ENCODE measurements at places on chromosomes 5 and 9.

DNA sequence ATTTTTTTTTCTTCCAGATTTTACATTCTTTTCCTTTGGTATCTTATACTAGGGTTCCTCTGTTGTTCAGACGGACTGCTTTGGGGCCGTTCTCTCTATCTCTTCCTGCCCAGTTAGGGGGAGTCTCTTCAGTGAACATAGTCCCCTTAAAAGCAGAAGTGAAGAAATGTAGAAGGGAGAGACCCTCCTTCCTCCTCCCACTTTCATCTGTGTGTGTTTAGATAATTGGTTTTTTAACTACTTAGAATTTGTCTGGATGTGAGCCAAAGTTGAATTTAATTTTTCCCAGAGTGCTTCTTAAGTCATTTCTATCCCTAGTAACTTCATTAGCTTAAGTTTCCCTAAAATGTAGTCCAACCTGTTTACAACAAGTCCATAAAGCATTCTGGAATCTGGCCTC lies 167.5 kb downstream of the HACD4 start:
- DNase-seq = peak; percentile 22

DNA sequence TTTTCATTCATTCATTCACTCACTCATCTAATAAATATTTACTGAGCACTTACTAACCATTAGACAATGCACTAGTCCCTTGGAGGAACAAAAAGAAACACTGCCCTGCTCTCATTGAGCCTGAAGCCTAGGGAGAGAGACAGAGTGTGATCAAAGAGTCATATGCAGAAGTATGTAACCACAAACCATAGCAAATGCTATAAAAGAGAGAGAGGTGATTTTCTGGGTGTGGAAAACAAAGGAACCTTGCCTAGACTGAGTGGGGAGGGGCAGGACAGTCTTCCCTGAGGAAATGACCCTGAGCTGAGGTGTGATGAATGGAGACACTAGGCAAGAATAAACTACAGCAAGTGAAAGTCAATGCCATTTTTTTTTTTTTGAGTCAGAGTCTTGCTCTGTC lies 10.8 kb upstream of the ADRA1B start:
- DNase-seq = no peak

GRCh38 chr9:129607027-129607387 lies 13.9 kb downstream of the C9orf50 start:
- DNase-seq = no peak

DNA sequence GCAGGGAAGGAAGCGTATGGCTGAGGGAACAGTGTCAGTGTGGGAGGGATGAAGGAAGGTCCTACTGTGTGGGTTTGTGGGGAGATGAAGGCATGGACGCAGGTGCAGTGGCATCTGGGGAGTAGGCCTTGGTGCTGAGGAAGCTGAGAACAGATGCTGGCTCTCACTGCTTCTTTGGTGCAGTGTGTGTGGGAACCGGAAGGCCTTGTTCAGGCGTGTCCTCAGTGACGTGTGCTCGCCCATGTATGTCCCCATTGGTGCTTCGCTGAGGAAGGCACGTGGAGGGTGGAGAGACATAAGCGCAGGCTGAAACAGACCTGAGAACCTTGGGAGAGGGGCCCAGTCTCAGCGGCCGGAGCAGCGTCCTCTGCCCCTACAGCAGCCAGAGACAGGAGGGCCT lies 18.7 kb downstream of the ADAMTS13 start:
- no peak for DNase-seq

DNA sequence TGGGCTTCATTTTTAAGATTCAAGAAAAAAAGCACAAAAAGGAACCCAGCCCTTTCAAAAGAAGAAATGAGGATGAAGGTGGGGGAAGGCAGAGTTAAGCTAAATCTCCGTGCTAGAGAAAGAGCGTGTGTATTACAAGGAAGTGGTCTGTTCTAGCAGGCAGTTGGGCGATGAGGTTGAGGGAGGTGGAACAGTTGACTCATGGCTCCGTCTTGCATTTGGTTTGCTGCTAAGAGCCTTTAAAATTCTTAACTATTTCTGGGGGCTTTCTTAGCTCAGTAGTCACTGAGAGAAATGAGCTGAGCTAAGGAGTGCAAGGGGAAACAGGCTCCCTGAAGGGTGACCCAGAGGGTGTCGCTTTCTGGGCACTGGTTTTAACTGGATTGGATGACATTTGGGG lies 117.4 kb downstream of the GCNT1 start:
- peak; percentile 89 for DNase-seq

GRCh38 chr5:159178978-159179377 lies 30.4 kb downstream of the RNF145 start:
- peak; percentile 35 for DNase-seq

- no peak for DNase-seq
These were observed 114.2 kb upstream of the SLC24A2 start for GRCh38 chr9:19903076-19903475.

DNA sequence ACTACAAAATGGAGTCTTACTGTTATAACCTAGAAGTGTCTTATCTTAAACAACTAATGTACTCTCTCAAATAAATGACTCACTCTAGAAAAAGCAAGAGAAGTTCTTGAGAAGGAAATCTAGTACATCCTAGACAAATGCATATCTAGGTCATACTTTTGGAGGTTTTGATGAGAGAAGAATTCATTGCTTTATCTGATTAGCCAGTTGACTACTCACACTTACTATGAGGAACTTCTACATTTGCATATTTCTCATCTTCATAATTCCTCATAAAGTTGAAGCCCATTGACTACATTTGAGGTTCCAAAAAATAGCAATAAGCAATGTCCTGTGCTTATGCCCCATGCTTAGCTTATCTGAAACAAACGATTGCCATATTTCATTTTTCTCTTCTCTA lies 2.8 kb downstream of the JAKMIP2 start:
- DNase-seq = peak; percentile 8

DNA sequence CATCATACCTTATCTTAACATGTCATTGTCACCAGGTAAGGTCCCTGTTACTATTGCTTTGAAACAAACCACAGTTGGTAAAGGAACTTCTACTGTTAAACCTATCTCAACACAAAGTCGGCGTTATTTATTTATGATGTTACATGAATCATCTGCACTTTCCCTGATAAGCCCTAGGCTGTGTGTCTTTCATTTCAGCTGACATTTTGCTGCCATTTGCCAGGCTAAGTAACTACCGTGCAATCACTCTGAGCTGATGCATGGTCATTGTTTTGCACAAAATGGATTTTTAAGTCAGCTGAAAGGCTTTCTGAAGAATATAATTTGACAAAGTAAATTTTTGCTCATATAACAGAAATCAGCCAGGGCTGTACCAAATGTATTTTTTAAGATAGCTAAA lies 546.5 kb downstream of the ZNF608 start:
- peak; percentile 26 for DNase-seq

- DNase-seq = no peak
These were observed 243.7 kb downstream of the SEMA5A start for GRCh38 chr5:9302218-9302617.

DNA sequence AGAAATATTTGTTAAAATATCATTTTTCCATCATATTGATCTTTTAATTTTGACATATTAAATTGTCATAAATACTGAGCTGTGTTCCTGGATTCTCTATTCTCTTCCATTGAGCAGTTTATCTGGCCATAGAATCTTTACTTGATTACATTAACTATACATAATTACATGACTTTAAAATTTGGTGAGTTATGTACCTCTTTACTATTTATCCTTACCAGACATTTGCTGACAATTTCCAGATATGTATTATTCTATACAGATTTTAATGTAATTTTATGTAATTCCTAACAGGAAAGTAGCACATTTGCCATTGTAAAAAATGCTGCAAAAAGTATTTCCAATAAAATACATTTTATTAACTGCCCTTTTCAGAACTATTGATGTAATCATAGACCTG lies 770.3 kb downstream of the KCTD16 start:
- DNase-seq = no peak

DNA sequence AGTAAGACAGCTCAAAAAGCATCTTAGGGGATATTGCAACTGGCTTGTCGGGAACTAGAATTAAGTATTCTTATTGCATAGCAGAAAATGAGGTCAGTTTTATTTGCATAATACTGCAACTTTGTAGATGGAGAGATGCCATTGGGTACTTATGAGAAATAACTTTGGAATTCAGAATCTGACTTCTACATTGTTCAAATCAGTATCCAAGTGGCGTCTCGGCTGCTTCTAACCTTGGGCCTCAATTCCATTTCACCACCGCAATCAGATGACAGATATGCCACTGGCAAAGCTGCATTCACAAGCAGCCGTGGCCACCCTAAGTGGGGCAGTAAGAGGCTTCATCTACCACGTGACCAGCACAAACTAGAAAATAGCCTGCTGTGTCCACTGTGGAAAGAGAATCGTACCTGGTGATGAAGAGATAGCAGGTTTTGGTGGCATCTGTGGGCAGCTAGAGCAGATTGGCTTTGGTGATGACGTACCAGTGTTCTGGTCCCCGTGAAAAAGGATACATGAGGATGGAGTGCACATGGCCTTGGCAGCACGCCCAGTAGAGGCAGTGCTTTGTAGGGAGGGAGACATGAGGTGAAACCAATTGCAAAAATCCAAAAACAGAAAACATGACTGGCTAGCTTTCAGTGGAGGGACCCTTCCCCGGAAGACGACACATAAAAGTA lies 116.6 kb downstream of the KLHL3 start:
- DNase-seq = peak; percentile 9

DNA sequence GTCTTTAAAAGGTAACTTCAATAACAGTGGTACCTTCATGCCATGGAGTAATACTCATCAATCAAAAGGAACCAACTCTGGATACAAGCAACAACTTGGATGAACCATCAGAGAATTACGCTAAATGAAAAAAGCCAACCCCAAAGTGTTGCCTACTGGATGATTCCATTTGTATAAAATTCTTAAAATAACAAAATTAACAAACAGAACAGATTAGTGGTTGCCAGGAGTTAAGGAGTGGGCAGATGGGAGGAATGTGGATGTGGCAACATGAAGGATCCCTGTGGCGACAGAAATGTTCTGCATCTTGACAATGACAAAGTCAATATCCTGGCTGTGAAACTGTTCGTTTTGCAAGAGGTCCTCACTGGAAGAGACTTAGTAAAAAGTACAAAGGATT lies 50.5 kb downstream of the SPTLC1 start:
- no peak for DNase-seq

GRCh38 chr9:84137968-84138367 lies 157.4 kb downstream of the RMI1 start:
- DNase-seq = no peak

- peak; percentile 78 for DNase-seq
These were observed 403.0 kb downstream of the ZNF608 start for GRCh38 chr5:124343451-124343867.

GRCh38 chr9:127370672-127371648 lies 26.0 kb upstream of the SLC2A8 start:
- no peak for DNase-seq

GRCh38 chr5:1809416-1810035 lies 8.3 kb downstream of the NDUFS6 start:
- DNase-seq = no peak

DNA sequence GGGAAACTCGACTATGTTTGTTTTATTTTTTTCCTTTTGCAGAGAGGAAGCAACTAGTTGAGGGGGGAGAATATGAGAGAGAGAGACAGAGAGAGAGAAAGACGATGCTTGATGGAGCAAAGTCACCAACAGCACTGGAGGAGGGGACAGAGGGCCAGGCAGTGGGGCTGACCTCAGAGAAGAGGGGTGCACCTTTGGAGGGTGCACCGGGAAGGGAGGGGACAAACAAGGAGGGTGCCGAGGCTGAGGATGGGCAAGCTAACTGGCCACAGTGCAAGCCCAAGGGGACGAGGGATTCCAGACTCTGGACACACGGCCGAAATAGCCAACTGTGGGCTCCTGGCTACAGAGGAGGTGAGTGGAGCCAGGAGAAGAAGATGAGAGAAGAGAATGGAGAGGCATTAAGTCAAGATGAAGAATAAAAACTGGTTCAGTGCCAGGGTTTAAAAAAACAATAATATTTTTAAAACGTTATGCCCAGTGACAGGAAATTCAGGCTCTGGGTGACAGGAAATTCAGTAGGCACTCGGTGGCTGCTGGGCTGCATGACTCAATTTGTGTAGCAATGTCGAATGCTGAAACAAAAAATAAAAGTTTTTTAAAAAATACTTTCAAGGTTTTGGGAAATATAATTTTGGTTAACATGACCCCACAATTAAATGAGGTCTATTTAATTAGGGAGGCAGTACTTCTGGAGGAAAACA lies 13.3 kb upstream of the GLRX start:
- peak; percentile 49 for DNase-seq

- no peak for DNase-seq
These were observed 252.1 kb upstream of the CCNG1 start for GRCh38 chr5:163185315-163185714.

DNA sequence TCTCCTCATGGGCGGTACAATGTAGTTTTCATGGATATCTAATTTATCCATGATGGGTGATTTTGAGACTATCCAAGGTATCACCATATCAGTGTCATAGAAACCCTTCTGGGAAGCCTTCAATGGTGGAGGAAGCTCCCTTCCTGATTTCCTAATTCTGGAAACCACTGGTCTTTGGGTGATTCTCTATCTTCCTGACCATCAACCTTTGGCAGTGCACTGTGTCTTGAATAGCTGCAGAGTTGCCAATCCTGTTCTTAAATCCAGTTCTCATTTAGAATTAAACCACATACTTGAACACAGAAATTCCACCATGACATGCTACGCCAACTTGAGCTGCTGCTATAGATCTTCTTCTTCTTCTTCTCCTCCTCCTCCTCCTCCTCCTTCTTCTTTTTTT lies 161.7 kb upstream of the KLF9 start:
- DNase-seq = no peak

DNA sequence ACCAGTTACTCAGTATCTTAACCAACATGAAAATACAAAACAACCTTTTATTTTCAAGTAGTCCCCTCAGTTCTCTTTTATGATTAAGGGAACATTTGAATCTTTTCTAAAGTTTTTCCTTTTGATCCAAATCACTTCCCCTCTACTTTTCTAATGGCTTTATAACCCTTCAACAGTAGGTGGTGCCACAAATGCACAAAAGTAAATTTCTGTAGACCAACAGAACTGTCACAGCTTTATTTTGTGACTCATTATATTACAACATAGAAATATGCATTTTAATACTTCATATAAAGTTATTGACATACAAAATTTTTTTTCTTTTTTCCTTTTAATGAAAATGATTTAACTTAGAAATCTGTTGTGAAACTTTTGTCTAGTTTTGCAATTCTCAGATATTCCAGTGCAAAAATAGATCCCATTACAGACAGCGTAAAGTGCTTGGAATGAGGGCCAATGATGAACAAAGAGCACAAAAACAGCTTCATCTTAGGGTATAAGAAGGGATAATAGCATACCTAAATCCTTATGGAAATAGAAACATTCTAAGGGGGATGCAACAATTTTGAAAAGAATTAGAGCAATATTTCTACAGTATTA lies 17.0 kb downstream of the NIPSNAP3B start:
- DNase-seq = peak; percentile 75

- DNase-seq = no peak
These were observed 8.6 kb downstream of the SURF4 start for GRCh38 chr9:133367221-133367620.

GRCh38 chr9:128180001-128180400 lies 11.4 kb downstream of the CIZ1 start:
- no peak for DNase-seq

DNA sequence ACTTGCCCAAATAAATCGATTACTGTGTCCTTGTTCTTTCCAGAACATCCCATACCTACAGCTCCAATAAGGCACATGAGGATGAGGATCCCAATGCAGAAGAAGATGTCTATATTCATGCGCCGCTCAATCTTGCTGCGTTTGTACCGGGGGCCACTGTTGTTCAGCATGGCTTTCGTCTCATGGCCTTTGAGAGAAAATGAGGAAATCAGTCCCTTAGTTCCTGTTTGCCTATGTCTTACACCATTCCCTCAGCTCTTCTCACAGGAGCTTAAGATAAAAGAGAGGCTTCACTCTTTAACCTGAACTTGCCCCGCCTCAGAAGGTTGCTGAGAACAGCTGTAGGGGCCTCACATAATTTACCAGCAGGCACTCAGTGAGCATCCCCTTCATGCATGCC lies 211.6 kb downstream of the ATP10B start:
- DNase-seq = peak; percentile 35
